ENCODE measurements at places on chromosomes 4 and X. TPM values are rescaled to one million over a fixed set of nuclear protein-coding genes. Genes with fewer than 3 reads are reported as not detected.

PABPC1L2B gene
- not detected for total RNA-seq

MORC4 gene
- 42.4 TPM for total RNA-seq

XPNPEP2 gene
- 3.6 TPM for total RNA-seq

SYN1 gene
- total RNA-seq: 0.09 TPM

RHOXF1 gene
- not detected for total RNA-seq

TRO gene
- 13.1 TPM for total RNA-seq

ERVMER34-1 gene
- not detected for total RNA-seq

PRR32 gene
- not detected for total RNA-seq

TMEM154 gene
- total RNA-seq: 5.5 TPM

TNIP3 gene
- 0.72 TPM for total RNA-seq

RNF212 gene
- total RNA-seq: 6.9 TPM

ENPEP gene
- 5.9 TPM for total RNA-seq

ANOS1 gene
- 7.5 TPM for total RNA-seq

L1CAM gene
- 0.36 TPM for total RNA-seq

MAGEB18 gene
- not detected for total RNA-seq

DCAF12L2 gene
- not detected for total RNA-seq

TEX11 gene
- not detected for total RNA-seq

GAGE12C gene
- not detected for total RNA-seq

JAKMIP1 gene
- not detected for total RNA-seq

MAGEB10 gene
- not detected for total RNA-seq

PABPC5 gene
- 1.8 TPM for total RNA-seq

AMMECR1 gene
- 24.8 TPM for total RNA-seq

HERC6 gene
- 4.9 TPM for total RNA-seq

BBS7 gene
- total RNA-seq: 24.3 TPM

TEX28 gene
- total RNA-seq: not detected

CD38 gene
- not detected for total RNA-seq

SLC25A43 gene
- total RNA-seq: 22.9 TPM

SLC6A8 gene
- 8.8 TPM for total RNA-seq

DCTD gene
- 111 TPM for total RNA-seq

NALF2 gene
- total RNA-seq: not detected

TMEM47 gene
- 25.3 TPM for total RNA-seq

SCML2 gene
- total RNA-seq: 1.5 TPM

MTMR1 gene
- total RNA-seq: 21.6 TPM

FRMD7 gene
- total RNA-seq: not detected

HSFX2 gene
- total RNA-seq: 0.36 TPM

MXRA5 gene
- total RNA-seq: 4.7 TPM

CYLC1 gene
- total RNA-seq: not detected

POU4F2 gene
- not detected for total RNA-seq

SASH3 gene
- total RNA-seq: not detected

SMIM10 gene
- total RNA-seq: 6.6 TPM

ATOH1 gene
- not detected for total RNA-seq

SLC25A6 gene
- total RNA-seq: 190 TPM

LGI2 gene
- 0.54 TPM for total RNA-seq

SHISA3 gene
- total RNA-seq: 6.0 TPM

Data from fibroblast of the aortic adventitia (primary cell).